ENCODE measurements at places on chromosomes 12 and 14. TPM values are rescaled to one million over a fixed set of nuclear protein-coding genes. Genes with fewer than 3 reads are reported as not detected.

- no peak for DNase-seq
These were observed 39.6 kb downstream of the IQSEC3 start for GRCh38 chr12:106118-106591.

DNA sequence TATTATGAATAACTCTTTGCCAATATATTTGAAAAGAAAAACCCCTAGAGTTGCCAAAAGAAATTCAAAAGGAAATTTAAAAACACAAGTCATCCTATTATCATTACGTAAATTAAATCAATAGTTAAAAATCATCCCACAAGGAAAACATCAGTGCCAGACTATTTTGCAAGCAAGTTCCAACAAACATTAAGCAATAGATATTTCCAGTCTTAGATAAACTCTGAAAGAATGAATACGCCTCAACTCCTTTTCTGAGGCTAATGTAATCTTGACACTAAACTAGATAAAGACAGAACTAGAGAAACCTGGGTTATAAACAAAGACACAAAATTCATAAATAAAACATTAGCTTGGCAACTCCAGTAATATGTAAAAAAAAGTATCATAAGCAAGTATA lies 245.9 kb downstream of the FOXN3 start:
- peak; percentile 38 for DNase-seq

The CMA1 gene
- not detected for total RNA-seq

The AMDHD1 gene
- total RNA-seq: 0.52 TPM
